CD4-positive, alpha-beta T cell treated with Interleukin-6 for 4 hours (primary cell): ENCODE measurements at places on chromosomes 4 and X.

- DNase-seq, result no peak
These were observed 173.9 kb upstream of the PGRMC2 start for GRCh38 chr4:128461291-128462102.

DNA sequence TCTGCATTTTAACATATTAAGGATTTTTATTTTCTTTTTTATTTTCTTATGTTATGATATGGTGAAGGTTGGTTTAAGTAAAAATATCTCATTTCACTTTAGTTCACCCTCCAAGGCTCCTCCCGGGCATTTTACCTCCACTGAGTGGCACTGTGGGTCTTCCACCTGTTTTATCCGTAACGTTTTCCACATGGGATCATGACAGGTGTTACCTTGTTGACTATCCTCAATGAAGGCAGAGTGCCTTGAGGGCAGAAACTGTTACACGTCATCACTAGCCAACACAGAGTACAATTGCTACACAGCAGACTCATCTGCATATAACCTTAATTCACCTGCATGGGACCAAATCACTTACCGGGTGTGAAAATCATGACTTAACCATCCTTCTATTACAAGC, 105.8 kb downstream of the GEMIN8 start:
- no peak for DNase-seq

DNA sequence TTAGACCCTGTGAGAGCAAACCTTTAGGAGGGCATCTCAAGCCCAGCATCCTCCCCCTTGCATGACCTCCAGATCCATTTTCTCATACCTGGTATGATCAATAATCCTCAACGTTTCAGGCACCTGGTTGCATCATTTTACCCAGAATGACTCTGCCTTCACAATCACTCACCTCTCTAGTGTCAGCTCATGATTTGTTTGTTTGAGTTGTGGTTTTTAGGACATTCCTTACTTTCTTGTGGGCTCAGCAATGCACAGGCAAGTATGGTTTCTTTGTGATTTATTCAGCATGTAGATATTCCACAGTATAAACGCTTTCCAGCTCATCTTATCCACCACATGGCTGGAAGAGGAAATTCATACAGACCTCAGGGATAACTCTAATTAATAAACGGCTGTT, 93.6 kb upstream of the CPEB2 start:
- DNase-seq, result no peak

- no peak for DNase-seq
These were observed 34.7 kb downstream of the RLIM start for GRCh38 chrX:74579597-74580198.

DNA sequence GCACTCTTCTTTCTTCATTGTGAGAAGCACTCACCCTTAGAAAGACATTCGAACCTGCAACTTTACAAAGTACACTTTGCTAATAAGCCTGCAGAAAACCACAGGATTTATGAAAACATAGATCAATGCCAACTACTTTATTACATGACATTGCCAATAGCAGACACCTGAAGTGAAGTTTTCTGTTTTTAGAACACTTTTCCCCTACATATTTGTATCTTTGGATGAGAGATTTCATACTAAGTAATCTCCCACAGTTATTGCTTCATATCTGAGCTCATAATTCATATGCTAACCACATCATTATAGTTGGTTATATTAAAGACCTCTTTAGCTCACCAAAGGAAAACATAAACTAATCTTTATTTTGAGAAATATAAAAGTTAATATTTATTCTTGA, 276.5 kb upstream of the CTSO start:
- DNase-seq, result no peak

DNA sequence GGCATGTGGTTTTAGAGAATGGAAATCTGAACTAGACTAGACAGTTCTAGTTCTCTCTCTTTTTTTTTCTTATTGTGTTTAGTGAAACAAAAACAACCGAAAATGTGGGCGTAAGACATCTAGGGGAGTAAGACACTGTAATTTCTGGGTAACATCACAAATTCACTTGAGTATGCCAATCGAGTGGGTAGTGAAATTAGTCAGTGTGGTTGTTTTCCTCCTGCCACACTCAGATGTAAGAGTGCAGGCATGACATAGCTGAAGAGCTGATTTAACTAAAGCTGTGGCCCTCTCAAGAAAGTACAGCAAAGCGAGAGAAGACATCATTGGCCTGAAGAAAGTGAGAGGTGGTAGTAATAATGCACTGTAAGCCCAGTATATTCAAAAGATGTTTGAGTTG, 1585.3 kb upstream of the AGA start:
- no peak for DNase-seq

- DNase-seq, result no peak
These were observed 1163.5 kb upstream of the PABPC4L start for GRCh38 chr4:135365065-135365464.

DNA sequence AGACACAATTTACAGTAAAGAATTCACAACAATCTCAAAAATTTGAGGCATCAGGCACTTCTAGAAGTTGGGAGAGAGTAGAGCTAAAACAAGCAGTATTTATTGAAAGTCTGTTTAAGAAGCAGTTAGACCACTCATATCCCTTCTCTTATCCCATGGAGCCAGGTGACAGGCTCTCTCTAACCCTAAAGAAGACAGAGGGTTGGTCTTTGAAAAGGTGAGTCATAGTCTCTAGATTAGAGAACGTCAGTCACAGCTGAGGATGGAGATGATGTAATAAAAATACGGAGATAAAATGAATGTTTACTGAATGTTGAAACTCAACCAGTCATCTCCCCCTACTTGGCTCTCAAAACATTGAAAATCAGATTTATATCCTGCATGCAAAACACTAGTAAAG, 223.8 kb downstream of the CHIC2 start:
- no peak for DNase-seq
